ENCODE measurements at places on chromosomes 6 and 20.

GRCh38 chr6:145866456-145867396, 52.1 kb upstream of the FBXO30 start:
- no peak for DNase-seq

DNA sequence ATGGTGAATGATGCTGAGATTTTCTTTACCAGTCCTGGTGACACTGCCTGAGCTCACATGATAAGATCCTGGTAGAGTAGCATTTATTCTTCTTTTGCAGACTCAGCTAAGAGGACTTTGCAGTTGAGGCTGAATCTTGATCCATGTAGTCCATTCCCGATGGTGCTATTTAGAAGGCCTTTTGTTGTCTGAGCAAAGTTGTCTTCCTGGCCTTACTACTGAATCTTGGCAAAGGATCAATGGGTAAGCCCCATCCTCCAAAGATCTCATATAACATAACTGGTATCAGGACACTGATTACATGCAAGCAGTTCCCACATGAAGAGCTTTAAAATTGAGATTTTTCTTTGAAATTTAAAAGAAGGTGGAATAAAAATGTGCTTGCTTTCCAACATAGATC, 291.6 kb downstream of the SOX4 start:
- no peak for DNase-seq

DNA sequence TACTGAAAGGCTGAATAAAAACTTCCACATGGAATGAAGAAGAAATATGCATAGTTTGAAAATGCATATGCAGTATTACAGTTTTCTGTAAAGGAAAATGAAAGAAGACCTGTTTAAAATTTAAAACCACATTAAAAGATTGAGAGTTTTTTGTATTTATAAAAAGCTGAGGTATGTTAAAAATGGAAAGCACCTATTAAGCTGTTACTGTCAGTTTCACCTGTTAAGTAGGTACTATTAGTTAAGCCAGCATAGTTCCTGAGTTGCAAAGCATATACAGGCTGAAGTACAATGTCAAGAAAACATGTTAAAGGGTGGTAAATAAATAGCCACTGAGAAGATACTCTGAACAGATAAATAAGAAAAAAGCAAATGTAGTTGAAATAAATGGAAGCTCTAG, 69.9 kb downstream of the ATXN1 start:
- DNase-seq, result no peak

DNA sequence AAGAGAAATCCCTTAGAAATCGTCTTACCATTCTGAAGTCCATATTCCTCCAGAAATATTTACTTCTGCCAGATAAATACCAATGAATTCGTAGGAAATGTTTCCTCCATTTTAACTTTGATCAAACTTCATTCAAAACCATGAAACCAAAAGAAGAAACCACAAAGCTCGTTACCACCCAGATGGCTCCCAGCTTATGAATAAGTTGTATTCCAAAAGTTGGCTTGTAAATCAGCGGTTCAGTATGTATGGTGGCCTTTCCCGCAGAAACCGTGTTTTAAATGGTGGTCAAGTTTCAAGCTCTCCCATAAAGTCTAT, 73.6 kb upstream of the RIPOR2 start:
- DNase-seq, result no peak

DNA sequence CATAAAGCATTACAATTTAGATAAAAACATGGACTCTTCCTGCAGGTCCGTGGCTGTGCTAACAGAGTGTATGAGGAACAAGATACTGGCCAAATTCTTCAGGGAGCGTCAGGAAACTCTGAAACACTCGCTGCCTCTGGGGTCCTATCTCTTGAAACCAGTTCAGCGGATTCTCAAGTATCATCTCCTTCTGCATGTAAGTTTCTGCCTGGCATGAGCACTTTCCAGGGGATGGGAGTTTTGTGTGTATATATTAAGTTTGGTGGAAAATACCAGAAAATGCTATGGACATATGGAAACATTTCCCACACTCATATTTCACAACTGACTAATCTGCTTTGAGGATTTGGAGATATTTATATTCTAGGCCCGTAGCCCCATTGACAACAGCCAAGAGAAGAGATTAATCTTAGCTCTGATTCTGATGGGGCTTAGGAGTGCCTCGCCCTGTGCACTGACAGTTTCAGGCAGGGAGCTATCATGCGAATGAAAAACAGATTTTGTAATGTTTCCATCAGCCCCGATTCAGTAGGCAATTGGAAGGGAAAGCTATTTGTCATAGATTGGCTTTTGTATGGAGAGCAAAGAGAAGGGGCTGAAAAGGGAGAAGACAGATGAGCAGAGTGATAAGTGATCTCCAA, 64.7 kb upstream of the MTHFD1L start:
- no peak for DNase-seq

DNA sequence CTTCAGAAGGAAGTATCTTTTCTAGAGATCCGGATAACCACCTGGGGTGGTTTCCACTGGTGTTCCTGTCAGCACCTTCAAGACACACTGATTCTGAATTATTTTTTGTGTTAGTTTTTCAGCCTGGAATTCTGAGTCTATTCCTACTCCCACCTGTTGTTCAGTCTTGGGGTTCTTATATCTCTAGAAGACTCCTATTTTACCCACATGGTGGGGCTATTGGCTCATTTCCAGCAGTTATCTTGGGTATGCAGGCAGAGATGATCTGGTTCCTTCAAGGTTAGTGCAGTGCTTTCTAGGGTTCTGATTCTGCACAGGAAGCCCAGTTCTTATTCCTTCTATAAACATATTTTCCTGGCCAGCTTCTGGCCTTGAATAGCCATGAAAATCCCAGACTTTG, 175.6 kb upstream of the PDE7B start:
- peak; percentile 71 for DNase-seq

- DNase-seq, result no peak
Measured at GRCh38 chr6:41122918-41123317, 31.2 kb downstream of the TREML1 start.

DNA sequence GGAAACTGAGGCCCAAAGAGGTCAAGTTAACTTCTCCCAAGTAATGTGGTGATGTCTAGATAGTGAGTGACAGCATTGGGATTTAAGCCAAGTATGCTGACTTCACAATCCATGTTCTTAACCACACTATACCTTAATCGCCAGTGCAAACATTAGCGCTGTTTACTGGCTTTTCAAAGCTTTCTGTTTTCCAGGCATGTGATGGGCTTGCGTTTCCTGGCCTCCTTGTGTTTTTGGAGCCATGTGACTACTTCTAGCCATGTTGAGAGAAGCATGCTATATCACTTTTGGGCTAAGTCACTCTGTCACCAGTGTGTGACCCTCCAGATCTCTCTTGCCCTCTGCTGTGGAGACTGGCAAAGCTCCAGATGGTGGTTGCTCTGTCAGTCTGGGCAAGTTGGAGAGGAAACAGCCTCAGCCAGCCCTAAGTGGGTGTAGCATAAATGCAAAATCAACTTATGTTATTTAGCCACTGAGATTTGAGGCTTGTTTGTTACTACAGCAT, 76.9 kb downstream of the ANKRD6 start:
- peak; percentile 48 for DNase-seq

DNA sequence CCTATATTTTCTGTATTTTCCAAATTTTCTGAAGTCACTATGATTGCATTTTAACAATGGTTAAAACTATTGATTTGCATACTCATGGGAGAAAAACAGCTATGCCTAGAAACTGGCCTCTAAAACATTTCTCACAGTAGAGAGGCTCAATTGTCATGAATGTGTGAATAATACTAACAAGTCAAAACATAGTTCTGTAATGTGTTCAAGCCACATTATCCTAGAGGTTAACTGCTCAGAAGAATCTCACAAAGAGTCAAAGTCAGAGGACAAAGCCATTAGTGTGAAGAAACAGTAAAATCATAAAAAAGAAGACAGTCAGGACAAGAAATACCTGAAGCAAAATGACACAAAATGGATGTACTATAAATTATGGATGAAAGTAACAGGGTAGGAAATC, 12.5 kb upstream of the ALDH8A1 start:
- no peak for DNase-seq

DNA sequence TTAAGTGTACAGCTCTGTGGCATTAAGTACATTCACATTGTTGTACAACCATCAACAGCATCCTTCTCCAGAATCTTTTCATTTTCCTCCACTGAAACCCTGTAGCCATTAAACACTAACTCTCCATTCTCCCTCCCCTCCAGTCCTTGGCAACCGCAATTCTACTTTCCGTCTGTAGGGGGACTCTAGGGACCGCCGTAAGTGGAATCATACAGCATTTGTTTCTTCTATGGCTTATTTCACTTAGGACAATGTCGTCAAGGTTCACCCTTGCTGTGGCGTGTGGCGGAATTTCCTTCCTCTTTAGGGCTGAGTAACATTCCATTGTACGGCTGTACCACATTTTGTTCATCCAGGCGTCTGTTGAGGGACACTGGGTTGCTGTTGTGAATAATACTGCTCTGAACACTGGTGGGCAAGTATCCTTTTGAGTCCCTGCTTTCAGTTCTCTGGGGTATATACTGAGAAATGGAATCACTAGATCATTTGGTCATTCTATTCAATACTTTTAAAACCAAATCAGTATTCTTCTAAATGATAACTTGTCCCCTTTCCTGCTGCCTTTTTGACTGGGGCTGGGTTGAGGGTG, 50.7 kb downstream of the PPP1R3G start:
- DNase-seq, result peak; percentile 47

DNA sequence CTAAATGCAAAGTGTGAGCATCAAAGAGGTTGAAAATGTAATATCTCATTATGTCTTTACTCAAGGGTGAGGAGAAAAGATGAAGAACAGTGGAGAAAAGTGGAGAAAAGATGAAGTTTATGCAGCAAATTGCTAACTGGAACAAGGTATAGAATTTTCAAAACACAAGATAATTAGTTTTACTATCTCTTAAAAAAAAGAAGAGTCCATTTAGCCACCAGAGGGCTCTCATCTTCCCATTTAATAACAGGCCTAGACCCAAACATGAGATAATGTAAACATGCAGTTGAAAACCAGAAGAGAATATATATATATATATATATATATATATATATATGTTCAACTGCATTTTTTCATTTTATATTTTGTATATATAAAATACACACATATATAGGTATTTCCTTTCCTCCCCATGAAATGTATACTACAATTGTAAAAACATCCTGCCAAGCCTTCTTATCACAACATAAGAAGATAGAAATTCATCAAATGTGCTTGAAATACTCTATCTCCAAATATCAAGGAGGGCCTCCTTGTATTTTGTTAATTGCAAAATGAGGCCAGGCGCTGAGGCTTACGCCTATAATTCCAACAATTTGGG, 78.4 kb downstream of the ADTRP start:
- peak; percentile 78 for DNase-seq

DNA sequence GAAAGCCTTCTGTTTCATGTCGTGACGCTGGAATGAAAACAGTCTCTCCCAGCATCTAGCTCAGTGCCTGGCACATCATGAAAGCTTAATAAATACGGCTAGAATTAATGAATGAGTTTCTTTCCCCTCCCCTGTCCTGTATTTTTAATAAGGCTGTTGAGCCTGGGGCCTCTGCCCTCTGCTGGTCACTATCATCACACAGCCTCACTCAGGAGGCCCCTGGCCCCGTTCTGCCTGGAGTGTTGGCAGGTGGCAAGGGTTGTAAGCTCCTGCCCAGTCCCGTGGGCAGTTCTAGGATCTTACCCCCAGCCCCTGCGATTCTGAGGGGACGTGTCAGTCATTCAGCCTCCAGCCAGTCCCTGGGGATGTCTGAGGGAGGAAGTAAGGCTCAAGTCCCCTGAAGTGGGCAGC, 41.4 kb downstream of the PHACTR3 start:
- DNase-seq, result no peak

GRCh38 chr6:21665392-21666200, 72.0 kb downstream of the SOX4 start:
- peak; percentile 18 for DNase-seq

DNA sequence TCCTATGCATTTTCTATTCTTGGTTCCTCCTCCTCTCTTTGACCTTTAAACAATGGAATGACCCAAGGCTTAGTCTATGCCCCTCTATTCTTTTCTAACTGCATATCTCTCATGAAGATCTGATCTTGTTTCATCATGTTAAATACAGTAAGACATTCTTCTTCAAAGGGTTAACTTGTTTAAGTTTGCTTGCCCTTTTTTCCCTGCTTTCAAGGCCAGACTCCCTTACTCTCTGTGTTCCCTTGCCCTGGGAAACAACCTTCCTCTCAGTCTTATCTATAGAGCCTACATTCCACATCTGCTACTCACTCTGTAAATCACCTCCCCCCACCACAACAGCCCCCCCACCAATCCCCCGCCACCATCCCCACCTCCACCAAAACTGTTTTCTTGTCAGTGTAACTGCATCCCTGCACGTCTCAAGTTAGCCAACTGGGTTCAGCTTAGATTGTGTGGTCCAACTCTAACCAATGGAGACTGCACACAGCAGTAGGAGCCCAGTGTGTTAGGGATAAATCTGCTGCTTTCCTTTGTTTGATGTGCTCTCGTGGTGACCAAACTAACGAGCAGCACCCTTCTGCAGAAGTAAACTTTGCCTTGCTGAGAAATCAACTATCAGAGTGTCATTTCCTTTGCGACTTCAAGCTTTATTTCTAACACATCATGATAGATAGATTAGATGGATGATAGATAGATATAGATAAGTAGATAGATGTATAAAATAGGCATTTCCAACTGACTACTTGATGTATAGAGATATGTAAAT, 12.6 kb downstream of the SPTLC3 start:
- DNase-seq, result no peak

- no peak for DNase-seq
Measured at GRCh38 chr6:106104476-106104875, 18.3 kb downstream of the PRDM1 start.

DNA sequence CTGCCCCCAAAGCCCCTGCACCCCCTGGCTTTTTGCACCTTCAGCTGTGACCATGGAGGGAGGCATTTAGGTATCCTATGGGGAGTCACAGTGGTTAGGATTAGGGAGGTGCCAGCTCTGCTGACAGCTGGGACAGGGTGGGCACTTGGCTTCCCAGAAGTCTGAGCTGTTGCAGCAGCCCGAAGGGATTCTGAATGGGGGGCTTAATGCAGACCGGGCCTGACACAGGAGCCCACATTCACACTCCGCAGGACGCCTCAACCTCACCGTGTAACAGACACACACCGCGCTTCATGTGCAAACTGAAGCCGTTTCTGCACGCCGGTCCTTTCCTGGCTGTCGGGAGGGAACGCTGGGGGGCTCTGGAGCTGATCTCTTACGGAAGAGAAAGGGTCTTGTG, 1.9 kb downstream of the EBF4 start:
- DNase-seq, result no peak

DNA sequence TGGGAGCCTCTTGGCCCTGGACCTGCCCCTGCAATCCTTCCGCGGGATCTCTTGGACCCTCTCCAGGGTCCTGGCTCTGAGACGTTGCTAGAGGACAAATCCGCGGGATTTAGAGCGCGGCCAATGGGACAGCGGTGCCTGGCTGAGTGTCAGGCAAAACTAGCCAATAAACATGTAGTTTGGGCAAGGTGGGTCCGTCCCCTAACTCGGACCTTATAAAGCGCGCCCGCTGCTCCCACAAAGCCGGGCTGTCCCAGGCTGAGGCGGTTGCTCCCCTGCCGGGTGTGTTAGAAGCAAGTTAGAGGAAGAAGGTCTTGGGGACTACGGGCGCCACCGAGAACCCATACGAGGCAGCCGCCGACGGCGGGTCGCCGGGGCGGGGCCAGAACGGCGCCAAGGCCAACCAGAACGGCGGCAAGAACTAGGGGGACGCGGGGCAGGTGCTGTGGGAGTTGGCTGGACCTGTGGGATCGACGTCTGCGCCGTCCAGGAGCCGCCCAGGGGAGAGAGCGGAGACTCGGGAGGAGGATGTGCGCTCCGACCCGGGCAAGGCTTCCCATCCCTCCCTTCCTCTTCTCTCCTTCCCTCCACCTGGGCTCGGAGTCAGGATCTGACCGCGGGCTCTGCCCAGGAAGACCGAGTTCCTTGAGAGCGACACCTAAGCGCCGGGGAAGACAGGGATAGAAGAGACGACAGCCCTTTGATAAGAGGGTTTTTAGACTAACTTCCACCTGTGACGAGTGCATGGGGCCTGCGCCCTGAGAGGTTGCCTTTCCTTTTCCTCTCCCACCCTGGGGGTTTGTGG, 6.5 kb upstream of the TMEM14A start:
- DNase-seq, result peak; percentile 86

Measured in inflammatory macrophage (primary cell).